ENCODE measurements at places on chromosomes 5 and 9. TPM values are rescaled to one million over a fixed set of nuclear protein-coding genes. Genes with fewer than 3 reads are reported as not detected.

The PCDHA1 gene
- 0.26 TPM for total RNA-seq

GRCh38 chr5:54742417-54742891, 224.9 kb downstream of the SNX18 start:
- DNase-seq = peak; percentile 76

The WHRN gene
- total RNA-seq = 3.2 TPM

- no peak for DNase-seq
These were observed 223.5 kb downstream of the SH3GL2 start for GRCh38 chr9:17802249-17802857.

GRCh38 chr5:31504529-31504928, 27.4 kb downstream of the DROSHA start:
- DNase-seq = no peak

DNA sequence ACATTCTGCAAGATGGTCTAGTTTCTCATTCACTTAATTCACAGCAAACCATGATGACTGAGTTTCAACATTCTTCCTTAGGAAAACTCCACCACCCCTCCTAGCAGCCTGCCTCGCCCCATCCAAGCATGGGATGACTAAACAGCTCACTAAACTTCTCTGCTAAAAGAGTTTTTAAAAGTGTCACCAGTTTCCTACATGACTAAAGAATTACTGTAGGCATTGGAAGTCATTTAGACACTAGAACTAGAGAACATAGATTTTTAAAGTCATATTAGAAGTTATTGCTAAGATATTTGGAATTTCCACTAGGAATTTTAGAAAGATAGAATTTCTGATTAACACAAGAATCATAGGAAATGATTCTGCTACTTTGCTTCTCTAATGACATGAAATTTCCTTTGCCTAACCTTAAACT, 5.5 kb upstream of the ESM1 start:
- DNase-seq = peak; percentile 62

The PLAC8L1 gene
- total RNA-seq = not detected

- DNase-seq = no peak
These were observed 288.7 kb downstream of the CSNK1G3 start for GRCh38 chr5:123800640-123801039.

DNA sequence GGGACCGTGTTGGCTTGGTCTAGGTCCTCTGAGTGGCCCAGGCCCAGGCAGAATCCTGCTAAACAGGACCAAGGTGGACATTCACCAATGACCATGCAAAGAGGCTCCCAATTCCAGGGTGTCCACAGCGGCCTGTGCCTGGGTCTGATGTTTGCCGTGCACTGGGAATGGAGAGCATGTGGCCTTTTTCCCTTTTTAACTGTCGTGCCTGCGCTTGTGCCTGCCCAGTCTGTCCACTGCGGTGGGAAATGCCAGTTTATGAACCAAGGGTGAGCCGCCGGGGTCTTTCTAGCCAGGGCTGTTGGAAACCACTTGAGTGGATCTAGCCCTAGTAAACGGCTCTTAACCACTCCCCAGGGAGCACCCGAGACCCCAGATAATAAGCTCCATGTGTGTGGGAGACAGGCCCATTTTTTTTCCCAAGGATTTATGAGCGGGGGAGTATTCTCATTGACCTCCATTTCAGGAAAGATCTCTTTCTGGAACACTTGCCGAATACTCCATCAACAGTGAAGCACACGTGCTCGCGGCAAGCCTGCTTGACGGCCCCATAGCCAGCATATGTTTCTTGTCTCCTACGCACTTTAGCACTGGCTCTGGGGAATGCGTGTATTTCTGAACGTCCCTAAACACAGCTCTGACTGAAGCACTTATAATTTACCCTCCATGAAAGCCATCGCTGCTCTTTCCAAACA, 93.2 kb upstream of the PHYKPL start:
- no peak for DNase-seq

DNA sequence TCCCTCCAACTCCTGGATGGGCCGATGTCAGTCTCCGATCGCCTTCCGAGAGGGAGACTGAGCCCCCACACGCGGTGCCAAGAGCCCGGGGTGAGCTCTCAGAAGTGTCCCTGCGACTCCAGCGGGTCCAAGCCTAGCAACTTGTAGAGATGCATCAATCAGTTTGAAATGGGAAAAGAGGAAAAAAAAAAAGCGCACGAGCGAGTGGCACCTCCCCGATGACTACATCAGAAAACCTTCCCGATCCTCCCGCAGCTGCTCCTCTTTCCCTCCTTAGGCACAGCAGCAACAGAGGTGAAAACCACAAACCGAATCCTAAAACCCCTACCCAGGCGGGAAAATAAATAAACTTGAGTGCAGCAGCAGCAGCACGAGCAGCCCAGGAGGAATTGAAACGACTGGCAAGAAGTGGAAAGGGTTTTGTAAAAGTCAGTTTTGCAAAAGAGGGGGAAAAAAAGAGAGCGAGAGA, 1.0 kb upstream of the EFNA5 start:
- peak; percentile 86 for DNase-seq

DNA sequence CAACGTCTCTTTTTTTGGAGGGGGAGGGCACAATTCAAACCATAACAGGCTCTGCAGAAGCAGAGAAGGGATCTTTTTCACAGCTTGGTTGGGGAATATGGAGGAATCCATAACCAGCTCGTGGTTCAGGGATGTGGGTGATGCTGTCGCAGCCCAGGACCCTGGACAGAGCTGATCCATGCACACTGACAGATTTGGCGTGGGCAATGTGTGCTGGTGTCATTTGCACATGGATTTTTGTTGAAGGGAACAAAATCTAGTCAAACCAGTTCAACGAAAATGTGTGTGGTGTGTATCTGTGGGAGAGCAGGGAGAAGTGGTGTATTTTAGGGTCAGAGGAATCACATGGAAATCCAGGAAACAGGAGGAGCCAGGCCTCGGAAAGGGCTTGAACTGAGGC, 4.2 kb downstream of the DOCK2 start:
- peak; percentile 59 for DNase-seq

- no peak for DNase-seq
These were observed 103.2 kb upstream of the TARS1 start for GRCh38 chr5:33337637-33337992.

The SPATA31A5 gene
- total RNA-seq = not detected

GRCh38 chr5:31232273-31232888, 38.9 kb downstream of the CDH6 start:
- DNase-seq = peak; percentile 24

- DNase-seq = no peak
These were observed 95.4 kb upstream of the RETREG1 start for GRCh38 chr5:16712178-16712577.

- DNase-seq = no peak
These were observed 2.8 kb downstream of the CDH6 start for GRCh38 chr5:31196309-31196708.

The PCDHA4 gene
- total RNA-seq = 0.29 TPM

GRCh38 chr9:121328876-121329681, 41.0 kb downstream of the STOM start:
- no peak for DNase-seq

- DNase-seq = no peak
These were observed 54.7 kb downstream of the FOXD1 start for GRCh38 chr5:73393611-73394489.

DNA sequence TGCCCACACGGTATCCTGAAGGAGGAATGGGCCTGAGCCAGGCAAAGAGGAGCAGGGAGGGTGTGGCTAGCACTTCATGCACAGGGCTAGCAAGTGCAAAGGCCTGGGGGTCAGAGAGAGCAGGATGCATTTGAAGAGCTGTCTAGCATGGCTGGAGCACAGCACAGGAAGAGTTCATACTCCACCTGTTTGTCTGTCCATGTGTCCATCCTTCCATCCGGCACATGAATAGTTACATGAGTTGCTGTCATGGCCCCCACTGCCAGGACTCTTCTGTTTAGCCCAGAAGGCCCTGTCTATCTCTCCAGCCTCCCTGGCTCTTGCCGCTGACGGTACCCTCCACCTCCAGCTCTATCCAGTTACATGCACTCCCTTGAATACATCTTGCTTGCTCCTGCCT, 17.1 kb downstream of the RGS3 start:
- DNase-seq = no peak

- DNase-seq = no peak
These were observed 4.7 kb downstream of the CFAP77 start for GRCh38 chr9:132414731-132415130.

The TICAM2 gene
- total RNA-seq = 3.6 TPM

The PCDHGB1 gene
- total RNA-seq = 1.0 TPM

- DNase-seq = no peak
These were observed 59.8 kb downstream of the FGF1 start for GRCh38 chr5:142626099-142626498.

The CER1 gene
- total RNA-seq = not detected

DNA sequence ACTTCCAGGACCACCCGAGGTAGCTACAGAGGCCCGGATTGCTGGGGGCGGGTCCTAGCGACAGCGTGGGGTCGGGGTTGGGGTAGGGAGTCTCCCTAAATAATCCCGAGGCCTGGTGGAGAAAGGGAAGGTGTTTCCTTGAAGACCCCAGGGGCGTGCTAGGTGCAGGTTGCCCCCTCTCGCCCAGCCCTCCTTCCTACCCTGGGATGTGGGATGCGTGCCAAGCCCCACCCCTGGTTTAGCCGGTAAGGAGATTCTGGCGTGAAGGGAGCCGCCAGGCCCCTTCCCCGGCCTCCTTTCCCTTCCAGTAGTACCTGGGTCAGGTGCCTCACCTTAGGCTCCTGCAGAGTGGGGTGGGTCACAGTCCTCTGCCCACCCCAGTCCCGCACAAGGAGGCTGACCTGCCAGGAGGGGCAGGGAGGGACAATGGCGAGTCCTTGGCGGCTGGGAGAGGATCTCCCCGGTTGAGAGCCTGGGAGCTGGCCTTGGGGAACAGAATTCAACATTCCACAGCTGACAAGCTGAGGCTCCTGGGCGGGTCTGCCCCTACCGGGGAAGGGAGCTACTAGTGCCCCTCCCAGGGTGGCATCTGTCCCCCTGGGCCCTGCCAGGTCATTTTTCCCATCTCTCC, 674 bp downstream of the TSPAN17 start:
- peak; percentile 27 for DNase-seq

GRCh38 chr5:38258319-38259061, at the start of gene EGFLAM:
TSS of gene EGFLAM (plus strand) at chr5:38258559. CDS start at chr5:38258755, 196 bp downstream.
- peak; percentile 4 for DNase-seq

- DNase-seq = no peak
These were observed 11.1 kb downstream of the VAV2 start for GRCh38 chr9:133980864-133981588.

- peak; percentile 8 for DNase-seq
These were observed 730.4 kb upstream of the MEF2C start for GRCh38 chr5:89613222-89613956.

The EFNA5 gene
- 27.8 TPM for total RNA-seq

The GABRB2 gene
- total RNA-seq = not detected

GRCh38 chr9:121675969-121676822, 24.8 kb downstream of the DAB2IP start:
- no peak for DNase-seq

- DNase-seq = no peak
These were observed 21.1 kb upstream of the NOTCH1 start for GRCh38 chr9:136566901-136567300.

GRCh38 chr9:79756414-79756813, 184.6 kb downstream of the TLE4 start:
- no peak for DNase-seq

DNA sequence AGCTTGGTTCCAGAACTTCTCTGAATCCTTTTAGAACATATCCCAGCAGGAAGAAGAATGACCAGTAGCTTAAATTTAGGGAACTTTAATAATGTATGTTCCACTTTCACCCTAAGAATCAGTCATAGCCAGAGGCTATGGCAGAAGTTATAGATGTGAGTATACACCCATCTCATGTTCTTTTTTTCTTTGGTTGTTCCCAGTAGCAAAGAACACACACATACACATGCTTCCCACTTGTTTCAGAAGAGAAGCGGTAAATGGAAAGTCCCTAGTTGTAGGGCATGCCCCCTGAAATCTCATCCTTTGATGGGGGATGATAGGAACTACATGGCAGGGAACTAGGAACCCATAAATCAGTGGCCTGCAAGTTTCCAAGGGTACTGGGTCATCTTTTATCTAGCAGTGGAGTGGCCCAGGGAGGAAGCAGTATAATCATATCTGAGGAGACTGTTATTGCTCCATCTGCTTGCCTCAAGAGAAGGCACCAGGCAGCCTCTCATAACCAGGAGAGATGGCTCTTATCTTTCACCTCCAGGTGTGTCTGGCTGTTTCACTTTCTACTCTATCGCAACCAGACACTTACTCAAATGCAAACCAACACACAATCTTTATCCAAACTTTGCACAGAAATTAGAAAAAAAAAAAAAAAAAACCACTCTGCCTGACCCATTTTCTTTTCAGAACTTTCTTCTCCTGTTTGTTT, 109.5 kb downstream of the SNCAIP start:
- no peak for DNase-seq

DNA sequence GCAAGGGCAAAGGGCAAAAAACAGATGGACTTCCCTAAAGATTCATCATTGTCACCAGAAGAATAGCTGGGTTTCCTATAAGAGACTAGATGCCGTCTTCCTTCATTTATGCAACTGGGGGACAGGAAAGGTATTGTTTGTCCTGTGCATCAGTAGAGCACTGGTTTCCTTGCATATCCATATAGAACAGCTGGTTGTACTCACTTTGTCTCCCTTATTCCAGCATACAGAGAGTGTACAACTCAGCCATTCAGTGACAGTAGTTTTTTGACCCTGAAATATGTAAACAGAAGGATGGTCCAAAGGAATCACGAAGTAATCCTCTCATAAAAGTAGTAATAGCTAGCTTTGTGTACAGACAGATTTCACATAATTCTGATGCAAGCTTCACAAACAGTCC, 22.5 kb upstream of the MAST4 start:
- no peak for DNase-seq

The FOXD4L3 gene
- total RNA-seq = 0.61 TPM

- DNase-seq = no peak
These were observed 11.1 kb downstream of the BRD9 start for GRCh38 chr5:881551-881935.

GRCh38 chr5:170632985-170633234, 129.1 kb downstream of the KCNIP1 start:
- DNase-seq = no peak

DNA sequence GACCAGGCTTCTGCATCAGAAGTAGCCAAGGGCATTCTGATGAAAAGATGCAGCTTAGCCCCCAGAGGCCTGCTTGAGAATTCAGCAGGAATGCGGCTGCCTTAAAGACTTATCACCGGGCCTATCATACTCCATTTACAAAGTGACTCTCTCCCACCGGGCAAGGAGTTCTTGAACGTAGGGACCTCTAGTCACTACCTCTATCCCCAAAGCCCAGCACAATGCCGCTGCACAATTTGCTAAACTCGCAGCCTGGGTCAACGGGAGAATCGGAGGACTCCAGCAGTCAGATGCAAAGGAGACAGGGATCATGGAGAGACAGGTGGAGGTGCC, 661 bp downstream of the PDCL start:
- no peak for DNase-seq

GRCh38 chr5:94715768-94716167, 97.3 kb downstream of the SLF1 start:
- no peak for DNase-seq

The LVRN gene
- 0.16 TPM for total RNA-seq

GRCh38 chr9:13088720-13089427, 190.6 kb downstream of the MPDZ start:
- peak; percentile 35 for DNase-seq

The PCDHGA2 gene
- total RNA-seq = 3.0 TPM

The GCNT1 gene
- 97.0 TPM for total RNA-seq

GRCh38 chr9:27487927-27488326, 36.2 kb upstream of the IFNK start:
- DNase-seq = no peak

- DNase-seq = peak; percentile 25
These were observed 8.6 kb downstream of the SCGB3A2 start for GRCh38 chr5:147887026-147887627.

The NOTCH1 gene
- total RNA-seq = 237 TPM

GRCh38 chr5:143758750-143759149, 53.2 kb upstream of the HMHB1 start:
- DNase-seq = no peak
